Skin of body (tissue), 3 donors: ENCODE measurements at places on chromosomes 4 and X.
A peak's percentile ranks its signal among the peaks of the same experiment; 100 is the strongest.

GRCh38 chrX:154799556-154800348, 5.5 kb downstream of the MPP1 start:
- DNase-seq = no peak

GRCh38 chr4:43835869-43836268, 612.7 kb downstream of the KCTD8 start:
- no peak for DNase-seq

- DNase-seq = no peak
Observed at GRCh38 chr4:89539797-89540711, 232.5 kb upstream of the GPRIN3 start.

DNA sequence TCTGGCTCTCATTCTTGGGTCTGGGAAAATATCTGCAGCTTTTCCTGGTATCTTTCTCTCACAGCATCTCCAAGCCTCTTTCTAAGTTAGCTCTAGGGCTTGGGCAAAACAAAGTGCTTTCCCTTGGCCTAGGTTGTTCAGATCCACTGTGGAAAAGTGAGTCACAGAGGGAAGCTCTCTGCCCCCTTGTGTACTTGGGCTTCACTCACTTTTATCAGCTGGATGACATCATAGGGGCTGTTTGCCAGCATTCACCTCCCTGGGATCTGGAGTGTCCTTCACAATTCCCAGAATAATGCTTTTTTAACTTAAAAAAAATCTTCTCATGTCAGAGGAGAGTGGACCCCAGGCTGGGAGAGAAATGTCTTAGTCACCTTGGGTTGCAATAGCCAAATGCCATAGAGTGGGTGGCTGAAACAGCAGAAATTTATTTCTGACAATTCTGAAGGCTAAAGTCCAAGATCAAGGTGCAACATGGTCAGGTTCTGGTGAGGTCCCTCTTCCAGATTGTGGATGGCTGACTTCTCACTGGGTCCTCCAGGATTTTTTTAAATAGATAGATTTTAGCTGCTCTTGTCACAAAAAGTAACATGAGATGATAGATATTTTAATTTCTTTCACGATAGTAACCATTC, 247.8 kb downstream of the SH2D1A start:
- no peak for DNase-seq

- DNase-seq = no peak
Observed at GRCh38 chr4:155541716-155542115, 124.9 kb upstream of the GUCY1A1 start.

DNA sequence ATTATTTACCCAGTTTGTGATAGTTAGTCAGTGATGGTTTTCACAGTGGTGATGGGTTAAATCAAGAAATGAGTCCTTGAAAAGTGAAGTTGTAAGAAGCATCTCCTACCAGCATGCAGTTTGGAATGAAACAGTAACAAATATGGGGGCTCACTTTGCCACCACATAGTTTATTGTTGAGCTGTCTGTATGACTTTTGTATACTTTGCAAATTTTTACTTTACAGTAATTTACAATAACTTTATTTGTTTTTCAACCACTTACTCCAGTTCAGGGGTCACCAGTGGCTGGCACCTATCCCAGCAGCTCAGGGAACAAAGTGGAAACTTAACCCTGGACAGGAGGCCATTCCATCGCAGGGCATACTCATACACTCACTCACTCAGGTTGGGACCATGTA, 64.5 kb upstream of the ANKRD50 start:
- no peak for DNase-seq

GRCh38 chr4:101993002-101993841, 202.7 kb downstream of the BANK1 start:
- peak; percentile 42 for DNase-seq

DNA sequence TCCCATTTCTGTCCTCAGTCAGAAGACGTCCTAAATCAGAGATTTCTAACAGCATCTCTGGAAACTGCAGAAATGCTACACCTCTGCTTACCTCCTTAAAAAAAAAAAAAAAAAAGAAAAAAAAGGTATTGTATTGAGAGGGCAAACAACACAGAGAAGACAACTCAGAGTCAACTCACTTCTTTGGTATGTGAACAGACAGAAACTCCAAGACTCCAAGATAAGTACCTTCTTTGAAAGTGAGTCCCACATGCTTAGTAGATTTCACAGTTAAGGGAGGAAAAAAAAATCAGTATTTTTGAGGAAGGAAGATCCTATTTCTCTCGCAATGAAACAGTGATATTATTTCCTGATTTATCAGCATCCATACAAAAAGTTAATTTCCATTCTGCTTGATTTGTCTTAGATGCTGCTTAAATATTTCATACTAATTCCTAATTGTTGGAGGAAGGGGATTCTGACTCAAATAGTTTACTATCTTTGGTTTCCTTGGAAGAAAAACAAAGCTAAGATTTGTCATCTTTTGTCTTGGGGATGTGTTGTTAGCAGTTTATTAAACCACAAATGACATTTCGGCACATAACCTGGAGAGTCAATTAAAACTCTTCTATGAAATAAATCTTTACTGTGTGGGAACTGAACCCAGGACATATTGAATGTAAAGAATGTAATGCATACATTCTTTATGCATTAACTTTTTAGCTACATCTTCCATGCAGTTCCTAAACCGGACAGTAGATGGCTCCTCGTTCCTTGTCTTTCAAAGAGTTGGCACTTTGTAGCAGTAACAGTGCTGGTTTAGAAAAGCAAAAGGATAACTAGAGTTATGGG, 4.7 kb downstream of the RASGEF1B start:
- peak; percentile 83 for DNase-seq

DNA sequence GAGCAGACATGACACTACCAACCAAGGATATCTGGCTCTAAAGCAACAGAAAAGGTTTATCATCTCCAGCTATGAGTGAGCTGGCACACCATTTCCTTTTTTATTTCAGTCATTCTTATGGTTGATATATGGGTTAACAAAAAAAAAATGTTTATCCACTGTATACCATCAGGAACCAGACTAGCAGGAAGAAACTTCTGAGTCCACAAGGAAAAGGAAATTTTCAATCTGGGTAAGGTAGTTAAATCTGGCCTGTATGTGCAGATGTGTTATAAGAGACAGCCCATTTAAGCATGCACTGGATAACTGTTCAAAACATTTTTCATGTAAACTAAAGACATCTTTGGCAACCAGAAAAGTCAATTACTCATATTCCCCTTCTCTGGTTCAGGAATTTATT, 35.0 kb downstream of the AMMECR1 start:
- no peak for DNase-seq

DNA sequence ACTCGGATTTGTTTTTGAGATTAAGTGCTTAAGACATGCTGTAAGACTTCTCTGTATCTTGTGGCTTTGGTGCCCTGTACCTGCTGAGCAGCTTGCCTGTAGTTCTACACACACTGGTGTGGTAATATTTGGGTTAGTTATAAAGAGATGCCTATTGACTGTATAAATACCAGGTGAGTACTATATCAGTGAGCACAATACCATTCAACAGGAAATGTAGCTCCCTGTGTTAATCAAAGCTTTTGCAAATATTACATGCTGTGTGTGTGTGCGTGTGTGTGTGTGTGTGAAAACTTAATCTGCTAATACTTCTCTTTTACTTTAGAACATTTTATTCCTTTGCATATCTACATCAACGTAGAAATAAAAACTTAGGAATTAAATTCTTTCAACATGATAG, 30.1 kb downstream of the MYOZ2 start:
- no peak for DNase-seq

DNA sequence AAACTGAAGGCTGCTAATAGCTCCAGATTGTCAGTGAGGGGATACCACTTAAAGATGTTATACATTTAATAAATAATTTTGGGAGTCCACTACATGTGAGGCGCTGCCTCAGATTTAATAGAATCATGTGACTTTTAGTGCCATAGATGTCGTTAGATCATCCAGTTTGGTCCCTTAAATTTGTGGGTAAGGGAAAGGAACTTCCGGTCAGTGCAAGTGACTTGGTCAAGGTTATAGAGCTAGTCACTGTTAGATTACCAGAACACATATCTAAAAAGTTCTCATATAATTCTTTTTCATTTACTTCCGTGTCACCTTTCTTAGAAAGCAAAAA, 529 bp upstream of the UBA6 start:
- peak; percentile 48 for DNase-seq

DNA sequence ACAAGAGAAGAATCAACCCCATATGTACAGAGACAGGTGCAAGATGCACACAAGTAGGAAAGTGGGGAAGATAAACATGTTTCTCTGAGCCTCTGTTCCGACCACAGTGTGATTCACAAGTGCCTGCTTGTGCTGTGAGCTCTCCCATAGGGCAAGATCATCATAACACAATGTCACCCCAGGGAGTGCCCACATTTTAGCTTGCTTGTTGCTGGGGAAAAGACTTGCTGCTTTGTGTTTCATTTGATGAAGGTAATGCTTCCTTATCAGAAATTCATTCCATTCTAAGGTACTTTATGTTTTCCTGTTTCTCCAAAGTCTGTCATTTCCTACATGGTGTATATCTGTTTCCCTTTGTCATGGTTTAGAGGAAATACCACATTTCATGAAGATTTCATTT, 304.5 kb upstream of the DIPK2B start:
- no peak for DNase-seq

DNA sequence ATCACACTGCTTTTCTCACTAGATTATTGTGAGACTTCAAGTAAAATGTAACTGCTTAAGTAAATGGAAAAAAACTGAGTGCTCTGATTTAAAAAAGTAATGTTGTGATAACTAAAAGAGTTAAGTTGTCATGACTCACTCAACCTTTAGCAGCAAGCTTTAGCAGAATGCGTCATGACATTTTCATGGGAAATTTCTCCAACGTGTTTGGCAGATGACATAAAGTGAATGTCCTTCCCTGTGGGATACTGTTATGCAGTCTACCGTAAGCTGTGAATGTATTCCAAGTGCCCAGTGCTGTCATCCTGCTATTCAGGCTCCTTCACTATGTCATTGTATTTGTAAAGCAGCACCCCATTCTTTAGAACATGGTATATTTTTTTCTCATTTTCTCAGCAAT, 136.2 kb downstream of the CPXCR1 start:
- DNase-seq = peak; percentile 0

GRCh38 chrX:140343226-140343868, 161.5 kb downstream of the SOX3 start:
- no peak for DNase-seq

GRCh38 chr4:48212165-48212564, 57.5 kb downstream of the TEC start:
- no peak for DNase-seq

GRCh38 chr4:6641971-6642320, 1.5 kb downstream of the MRFAP1 start:
- no peak for DNase-seq

GRCh38 chr4:1582227-1582626, 101.9 kb downstream of the FAM53A start:
- DNase-seq = no peak

GRCh38 chrX:134745636-134746409, 87.6 kb upstream of the PLAC1 start:
- DNase-seq = no peak

DNA sequence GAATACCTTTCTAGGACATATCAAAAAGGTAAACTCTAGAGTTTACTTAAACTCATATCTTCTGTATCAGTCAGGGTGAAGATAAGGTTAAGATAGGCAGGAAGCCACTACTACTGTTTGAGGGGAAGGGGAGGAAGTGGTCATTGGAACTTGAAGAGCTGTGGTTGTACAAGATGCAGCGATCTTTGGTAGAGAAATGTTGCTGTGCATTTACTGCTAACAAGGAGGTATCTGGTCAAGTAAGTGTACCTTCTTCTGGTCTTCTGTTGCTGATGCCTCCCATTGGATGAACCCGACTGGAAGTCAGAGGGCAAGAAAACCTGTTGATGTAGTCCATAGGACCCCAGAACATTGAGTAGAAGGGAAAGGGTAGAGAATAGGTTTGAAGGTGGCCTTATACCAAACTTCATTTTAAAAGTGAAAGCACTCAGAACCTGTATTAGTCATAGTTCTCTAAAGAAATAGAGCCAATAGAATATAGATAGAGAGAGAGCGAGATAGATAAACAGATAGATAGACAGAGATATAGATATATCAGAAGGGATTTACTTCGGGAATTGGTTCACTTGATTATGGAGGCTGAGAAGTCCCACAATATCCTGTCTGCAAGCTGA, 47.9 kb upstream of the TSPAN5 start:
- DNase-seq = no peak

DNA sequence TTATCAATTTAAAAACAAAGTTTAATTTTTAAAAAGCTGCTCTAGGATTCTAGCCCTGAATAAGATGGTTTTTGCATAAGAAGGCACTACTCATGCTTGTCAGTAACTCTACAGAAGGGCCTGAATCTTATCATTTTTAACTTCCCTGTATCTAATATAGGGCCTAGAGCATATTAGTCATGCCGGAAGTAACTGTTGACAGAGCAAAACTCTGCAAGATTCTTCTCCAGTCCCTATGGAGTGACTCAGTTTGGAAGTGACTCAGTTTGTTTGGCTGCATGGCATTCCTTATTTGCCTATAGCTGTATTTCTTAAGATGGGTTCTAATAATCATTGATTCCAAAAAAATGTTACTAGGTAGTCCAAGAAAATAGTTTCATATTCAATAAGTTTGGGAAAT, 431.8 kb upstream of the HTR2C start:
- no peak for DNase-seq

DNA sequence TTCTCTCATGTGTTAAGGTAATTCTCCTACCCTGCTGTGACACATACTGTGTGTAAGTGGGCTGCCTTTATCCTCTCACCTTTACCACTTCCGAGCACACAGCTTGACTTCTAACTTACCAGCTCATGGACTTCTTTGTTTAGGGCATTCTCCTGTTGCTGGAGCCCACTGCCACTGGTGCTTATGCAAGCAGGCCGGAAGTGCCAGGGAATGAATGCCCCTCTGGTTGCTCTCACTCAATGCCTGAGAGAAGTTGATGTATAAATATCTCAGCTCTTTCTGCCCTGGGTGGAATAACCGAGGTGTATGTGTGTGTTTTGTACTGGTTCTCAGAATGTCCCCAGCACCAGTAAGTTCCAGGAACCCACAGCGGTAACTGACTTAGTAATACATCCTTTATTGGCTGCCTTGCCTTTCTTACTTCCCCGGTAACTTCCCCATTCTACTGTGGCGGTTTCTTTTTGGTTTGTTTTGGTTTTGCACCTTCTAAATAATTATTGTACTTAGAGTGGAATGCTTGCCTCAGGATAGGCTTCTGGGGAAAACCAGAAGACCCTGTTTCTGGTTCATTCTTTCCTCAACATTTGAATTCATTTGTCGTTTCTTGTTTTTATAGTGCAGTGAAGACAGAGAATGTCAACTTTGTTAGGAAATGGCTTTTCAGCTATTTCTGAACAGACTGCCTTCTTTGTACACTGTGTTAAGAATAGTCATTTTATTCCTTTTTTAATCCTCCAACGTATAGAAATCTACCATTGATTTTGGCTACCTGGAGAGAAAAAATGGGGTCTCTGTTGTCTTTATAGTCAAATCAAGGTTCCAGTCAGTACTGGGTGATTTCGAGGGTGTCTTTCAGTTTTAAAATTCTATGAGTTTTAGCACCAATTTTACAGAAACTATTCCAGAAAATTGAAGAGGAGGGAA, 45.4 kb downstream of the CXorf58 start:
- DNase-seq = no peak

- no peak for DNase-seq
Observed at GRCh38 chrX:118181030-118181429, 64.4 kb upstream of the KLHL13 start.
